ENCODE measurements at places on chromosomes 16 and 17.

DNA sequence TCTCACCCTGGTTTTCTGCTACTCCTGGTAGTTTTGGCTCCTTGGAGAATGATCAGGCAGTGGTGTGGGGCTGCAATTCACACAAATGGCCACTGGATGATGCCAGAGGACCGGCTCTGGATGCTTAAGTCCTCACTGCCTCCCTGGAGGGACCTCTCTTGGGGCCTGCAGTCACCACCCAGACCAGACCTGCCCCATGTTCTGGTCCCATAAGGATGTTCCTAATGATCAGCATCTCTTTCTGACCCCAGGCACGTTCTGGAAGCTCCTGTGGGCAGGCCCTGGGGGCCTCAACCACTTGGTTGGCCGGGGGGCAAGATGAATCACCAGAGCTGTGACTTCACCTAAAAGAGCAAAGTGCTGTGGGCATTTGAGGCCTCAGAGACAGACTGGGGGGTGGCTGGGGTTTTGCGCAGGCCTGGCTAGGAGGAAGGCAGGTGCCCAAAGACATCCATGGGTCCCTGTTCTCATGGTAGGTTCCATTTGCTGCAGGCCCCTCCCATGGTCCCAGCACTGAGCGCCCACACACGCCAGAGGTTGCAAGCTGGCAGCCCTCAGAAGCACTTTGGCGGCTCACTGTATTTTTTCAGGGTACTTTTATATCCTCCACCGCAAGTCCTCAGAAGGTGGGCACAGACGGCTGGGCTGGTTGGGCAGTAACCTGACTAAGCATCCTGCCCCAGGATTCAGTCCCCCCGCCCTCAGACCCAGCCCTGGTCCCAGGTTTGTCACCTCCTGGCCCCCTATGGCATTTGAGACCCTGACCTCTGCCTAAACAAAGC is 53.2 kb downstream of the NT5M start:
- peak; percentile 70 for DNase-seq

DNA sequence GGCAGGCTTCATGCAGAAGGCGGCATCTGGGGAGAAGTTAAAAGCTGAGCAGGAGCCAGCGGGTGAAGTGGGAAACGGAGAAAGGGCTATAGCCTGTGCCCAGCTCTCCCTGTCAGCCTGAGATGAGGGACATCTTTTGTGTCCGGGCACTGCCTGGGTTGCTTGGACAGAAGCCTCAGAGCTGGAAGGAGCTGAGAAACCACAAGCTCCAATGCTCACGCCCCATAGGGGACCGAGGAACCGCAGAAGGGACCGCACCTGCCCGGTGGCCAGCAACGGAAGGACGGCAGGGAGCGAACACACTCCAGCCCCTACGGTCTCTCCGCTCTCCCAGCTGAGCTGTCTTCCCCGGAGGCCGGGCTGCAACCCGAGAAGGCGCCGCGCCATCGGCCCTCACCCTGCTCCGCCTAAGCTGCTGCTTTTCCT is 175.8 kb downstream of the NPIPB11 start:
- no peak for DNase-seq

- no peak for DNase-seq
Observed at GRCh38 chr16:66199189-66199588, 167.3 kb upstream of the CDH5 start.

- DNase-seq, result no peak
Observed at GRCh38 chr17:58270476-58271215, 10.1 kb downstream of the MPO start.

- DNase-seq, result no peak
Observed at GRCh38 chr16:81018496-81018895, 11.5 kb downstream of the CENPN start.

GRCh38 chr17:63116228-63116627 is 150.2 kb downstream of the TANC2 start:
- DNase-seq, result no peak

DNA sequence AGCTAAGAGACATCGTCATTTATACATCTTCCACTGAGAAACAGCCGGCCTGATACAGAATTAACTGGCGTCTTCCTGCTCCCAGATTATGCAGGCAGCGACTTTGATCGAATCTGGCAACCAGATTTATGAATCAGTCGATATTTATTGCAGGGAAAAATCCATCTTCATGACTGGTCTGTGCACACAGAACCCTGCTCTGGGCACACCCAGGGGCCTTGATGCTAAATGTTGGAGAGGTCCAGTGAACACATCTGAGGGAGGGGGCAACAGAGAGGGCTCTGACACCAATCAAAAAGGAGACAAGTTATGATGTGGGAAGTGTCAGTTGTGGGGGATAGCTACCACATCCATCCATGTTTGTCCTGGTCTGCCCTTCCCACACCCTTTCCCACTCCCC is 102.9 kb downstream of the TMEM132E start:
- no peak for DNase-seq

DNA sequence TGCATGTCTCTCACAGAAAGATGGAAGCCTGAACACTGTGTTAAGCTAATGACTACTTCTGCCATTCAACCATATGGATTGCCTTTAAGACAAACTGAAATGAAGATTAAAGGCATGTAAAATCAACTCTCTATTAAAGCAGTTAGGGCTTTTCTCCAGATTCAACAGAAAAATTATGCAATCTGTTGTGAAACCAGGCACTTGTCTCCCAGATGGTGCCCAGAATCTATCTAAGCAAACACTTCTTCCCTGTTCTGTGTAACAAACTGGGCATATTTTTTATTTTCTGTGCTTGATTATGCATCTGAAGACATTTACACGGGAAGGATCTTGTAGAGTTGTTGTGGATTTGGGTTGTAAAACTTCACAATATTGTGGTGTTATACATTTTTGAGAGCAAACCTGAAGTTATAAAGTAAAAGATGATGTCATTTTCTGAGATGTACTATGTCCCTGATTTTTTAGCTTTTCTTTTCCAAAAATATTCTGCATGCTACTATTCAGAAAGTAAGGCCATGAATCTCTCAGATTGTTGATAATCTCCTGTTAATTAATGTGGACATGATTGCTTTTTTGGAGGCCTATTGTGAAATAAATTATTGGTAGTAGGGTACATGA is 1550.3 kb downstream of the CDH8 start:
- no peak for DNase-seq

DNA sequence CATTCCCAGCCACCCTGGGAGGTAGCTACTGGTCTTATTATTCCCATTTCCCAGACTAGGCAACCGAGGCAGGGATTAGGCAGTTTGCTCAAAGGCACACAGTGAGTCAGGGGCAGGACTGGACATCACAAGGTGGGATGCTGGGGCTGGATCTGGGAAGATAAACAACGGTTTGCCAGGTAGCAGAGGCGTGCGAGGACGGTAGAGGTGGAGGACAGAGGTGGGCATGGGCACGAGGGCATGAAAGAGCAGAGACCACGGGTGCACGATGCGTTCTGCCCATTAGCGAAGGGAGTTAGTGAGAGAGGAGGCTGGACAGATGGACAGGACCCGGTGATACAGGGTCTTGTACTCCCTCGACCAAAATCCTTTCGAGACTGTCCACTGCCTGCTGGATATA is 148.0 kb downstream of the SDK2 start:
- no peak for DNase-seq

GRCh38 chr16:31246296-31246695 is 13.5 kb upstream of the ITGAM start:
- no peak for DNase-seq

GRCh38 chr17:2853283-2854142 is 57.3 kb downstream of the RAP1GAP2 start:
- no peak for DNase-seq

DNA sequence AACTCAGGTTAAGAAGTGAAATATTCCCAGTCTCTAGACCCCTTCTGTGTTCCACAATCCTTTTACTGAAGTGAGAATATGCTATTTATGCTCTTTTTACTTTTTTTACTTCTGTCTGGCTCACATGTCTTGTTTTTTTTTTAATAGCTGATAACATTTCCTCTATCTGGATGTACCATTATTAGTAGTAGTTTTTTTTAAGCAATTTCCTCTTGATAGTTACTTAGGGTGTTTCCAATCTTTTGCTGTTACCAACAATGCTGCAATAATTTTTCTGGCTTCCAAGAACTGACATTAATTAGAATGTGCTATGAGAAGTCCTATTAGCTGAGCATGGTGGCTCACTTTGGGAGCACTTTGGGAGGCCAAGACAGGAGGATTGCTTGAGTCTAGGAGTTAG is 32.0 kb downstream of the KSR1 start:
- DNase-seq, result no peak

DNA sequence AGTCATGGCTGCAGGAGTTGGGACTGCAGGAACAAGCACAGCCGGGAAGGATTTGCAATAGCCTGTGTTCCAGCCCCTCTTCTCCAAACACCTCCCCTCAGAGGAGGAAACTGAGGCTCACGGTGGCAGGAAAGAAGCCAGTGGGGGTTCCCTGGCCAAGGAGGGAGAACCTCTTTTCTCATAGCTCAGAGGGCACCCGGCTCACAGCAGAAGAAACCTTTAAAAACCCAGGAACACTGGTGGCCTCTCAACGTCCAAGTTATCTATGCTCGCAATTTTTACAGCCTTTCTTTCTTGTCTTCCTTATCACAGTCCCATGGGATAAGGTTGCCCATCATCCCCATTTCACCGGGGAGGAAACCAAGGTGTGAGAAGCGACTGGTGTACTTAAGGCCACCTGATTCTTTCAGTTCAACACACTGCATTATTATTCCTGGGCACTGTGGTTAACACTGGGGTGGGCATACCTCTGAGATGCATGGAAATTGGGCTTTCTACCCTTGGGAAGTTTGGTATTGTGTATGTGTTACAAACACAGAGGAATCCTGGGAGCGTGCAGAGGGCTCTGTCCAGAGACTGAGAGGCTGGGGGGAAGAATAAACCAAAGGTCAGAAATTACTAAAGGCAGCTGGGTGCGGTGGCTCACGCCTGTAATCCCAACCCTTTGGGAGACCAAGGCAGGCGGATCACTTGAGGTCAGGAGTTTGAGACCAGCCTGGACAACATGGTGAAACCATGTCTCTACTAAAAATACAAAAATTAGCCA is 791 bp upstream of the ZNF629 start:
- no peak for DNase-seq

DNA sequence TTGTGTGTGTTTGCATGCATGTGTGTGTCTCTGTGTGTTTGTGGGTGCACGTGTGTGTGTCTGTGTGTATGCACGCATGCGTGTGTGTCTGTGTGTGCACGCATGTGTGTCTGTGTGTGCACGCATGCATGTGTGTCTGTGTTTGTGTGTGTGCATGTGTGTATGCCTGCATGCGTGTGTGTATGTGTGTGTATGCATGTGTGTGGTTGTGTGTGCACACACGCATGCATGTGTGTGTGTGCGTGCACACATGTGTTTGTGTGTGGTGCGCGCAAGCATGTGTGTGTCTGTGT is 239.9 kb upstream of the TNRC6C start:
- DNase-seq, result no peak

- no peak for DNase-seq
Observed at GRCh38 chr17:75895370-75896155, 1.2 kb downstream of the TRIM65 start.

DNA sequence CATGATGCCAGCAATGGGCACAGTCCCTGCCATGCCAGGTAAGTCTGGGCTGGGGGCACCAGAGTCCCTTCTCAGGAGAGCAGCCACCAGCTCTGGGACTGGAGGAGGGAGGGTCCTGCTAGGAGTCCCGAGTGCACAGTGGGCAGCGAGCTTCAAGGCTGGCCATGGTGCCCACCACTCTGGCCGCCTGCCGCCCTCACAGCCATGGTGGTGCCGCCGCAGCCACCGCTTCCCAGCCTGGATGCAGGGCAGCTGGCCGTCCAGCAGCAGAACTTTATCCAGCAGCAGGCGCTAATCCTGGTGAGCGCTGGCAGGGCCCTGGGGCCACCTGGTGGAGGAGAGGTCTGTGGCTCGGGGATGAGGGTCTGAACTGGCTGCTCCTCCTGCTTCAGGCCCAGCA is 17.9 kb upstream of the SMIM5 start:
- DNase-seq, result no peak

GRCh38 chr17:37770631-37771518 is 26.0 kb upstream of the HNF1B start:
- DNase-seq, result no peak

GRCh38 chr17:80847496-80848230 is 144.0 kb upstream of the CHMP6 start:
- DNase-seq, result peak; percentile 31

DNA sequence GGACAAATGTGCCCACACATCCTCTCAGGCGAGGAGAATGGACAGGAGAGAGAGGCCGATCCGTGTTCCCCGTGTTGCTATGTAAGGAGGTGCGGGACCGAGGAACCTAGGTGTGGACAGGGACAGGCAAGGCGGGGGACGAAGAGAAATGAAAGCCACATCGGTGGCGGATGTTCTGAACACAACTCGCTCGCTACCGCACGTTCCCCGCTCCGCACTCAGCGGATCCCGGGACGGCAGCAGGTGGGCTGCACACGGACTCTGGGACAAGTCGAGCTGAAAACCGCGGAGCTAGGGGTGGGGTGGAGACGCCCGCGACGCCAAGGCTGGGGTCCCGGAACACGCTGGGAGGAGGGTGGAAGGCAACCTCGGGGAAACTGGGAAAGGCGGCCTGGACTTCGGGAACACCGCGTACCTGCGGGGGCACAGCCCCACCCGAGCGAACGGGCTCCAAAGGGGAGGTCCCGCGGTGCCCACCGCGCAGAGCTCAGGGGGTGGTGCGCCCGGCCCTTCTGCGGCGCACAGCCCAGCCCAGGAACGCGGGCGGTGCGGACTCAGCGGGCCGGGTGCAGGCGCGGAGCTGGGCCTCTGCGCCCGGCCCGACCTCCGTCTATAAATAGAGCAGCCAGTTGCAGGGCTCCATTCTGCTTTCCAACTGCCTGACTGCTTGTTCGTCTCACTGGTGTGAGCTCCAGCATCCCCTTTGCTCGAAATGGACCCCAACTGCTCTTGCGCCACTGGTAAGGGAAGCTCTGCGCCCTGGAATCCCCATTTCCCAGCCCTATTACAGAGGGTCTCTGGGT is at the start of gene MT1E:
Gene MT1E, plus strand, starts transcription at position 642 of the 803 bp plus-strand sequence. Its CDS starts 71 bp downstream, at position 713.
- DNase-seq, result no peak

DNA sequence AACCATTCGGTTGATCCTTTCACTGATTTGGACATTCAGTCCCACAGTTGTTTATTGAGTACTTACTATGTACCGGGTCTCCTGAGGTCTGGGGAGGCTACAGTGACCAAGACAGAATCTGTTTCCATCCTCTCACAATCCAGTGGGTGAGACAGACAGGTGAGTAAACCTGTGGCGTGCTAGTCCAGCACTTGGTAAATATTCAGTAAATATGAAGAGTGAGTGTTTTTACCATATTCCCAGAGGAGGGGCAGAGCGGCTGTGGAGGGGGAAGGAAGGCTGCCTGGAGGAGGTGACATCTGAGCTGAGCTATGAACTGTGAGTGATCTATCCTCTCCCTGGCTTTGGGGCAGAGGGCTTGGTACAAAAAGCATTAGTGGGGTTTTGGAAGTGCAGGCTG is 31.4 kb downstream of the CCR7 start:
- DNase-seq, result no peak

DNA sequence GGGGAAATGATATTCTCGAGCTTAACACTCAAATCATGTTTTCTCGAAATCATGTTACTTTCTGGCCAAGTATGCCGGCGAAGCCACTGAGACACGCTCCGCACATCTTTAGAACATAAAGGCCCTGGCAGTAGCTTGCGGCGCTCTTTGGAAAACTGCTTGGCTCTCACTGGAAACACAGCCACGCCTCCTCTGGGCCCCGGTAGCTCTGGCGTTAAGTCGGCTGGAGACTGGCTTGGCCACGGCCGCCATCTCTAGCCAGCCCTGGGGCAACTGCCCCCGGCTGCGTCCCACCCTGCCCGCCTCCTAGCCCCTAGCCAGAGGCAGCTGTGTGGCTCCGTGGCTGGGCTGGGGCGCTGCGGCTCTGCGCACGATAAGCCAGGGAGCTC is 9.2 kb upstream of the BAIAP2 start:
- no peak for DNase-seq

GRCh38 chr17:19017804-19018599 is 13.4 kb upstream of the FAM83G start:
- DNase-seq, result no peak

GRCh38 chr17:81063106-81064093 is 28.4 kb downstream of the BAIAP2 start:
- DNase-seq, result no peak
